ENCODE measurements at places on chromosomes 6 and 20.
A peak's percentile ranks its signal among the peaks of the same experiment; 100 is the strongest.

DNA sequence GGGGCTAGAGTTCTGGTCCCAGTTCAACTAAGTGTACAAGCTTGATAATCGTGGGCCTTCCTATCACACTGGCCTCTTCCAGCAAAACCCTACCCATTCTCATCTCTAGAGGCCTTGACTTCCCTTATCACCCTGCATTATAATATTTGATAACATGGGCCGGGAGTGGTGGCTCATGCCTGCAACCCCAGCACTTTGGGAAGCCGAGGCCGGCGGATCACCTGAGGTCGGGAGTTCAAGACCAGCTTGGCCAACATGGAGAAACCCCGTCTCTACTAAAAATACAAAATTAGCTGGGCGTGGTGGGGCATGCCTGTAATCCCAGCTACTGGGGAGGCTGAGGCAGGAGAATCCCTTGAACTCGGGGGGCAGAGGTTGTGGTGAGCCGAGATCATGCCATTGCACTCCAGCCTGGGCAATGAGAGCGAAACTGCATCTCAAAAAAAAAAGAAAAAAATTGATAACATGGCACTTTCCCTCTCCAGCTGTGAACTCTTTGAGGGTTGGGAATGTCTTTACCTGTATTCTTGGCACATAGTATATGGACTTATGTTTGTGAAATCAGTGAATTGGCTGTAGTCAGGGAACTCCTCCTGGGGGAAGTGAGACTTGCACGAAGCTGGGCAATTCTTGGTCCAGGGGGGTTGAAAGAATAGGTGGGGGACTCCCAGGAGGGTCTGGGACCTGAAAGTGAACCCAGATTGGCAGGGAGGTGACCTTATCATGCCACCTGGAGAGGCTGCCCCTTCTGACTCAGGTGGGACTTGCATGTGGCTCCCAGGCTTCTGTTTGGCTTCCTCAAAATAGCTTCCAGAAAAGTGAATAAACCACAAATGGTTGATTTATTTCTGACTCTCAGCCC, 915 bp upstream of the C6orf47 start:
- DNase-seq: no peak

DNA sequence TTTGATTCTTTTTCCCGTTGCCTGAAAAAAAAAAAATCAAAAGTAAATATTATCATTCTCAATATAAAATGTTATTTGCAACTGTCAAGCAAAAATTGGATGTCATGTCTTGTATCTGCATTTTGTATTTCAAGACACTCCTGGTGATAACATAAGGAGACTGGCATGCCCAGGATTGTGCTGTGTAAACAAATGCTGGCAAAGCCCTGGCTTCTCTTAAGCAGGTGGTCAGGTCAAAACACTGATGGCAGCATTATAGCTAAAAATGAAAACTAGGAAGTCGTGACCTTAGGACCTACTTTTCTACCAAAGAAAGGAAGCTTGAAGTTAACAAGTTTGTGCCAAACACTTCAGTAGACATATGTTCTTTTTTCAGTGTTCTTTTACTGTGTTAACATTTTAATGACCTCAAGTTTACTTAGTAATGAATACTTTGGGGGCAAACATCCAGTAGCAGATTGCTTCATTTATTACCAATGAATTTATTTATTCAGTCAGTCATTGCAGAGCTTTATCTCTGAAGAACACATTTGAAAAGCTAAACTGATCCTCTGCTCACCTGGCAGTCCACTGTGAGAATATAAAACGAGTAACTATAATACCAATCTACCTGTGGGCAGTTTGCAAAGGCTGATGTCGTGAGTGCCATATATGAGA, 243.1 kb upstream of the FLRT3 start:
- no peak for DNase-seq

- DNase-seq: no peak
These were observed 16.3 kb downstream of the HEBP2 start for GRCh38 chr6:138420356-138420755.

GRCh38 chr6:134590449-134590848, 272.5 kb upstream of the SGK1 start:
- DNase-seq: peak; percentile 62

DNA sequence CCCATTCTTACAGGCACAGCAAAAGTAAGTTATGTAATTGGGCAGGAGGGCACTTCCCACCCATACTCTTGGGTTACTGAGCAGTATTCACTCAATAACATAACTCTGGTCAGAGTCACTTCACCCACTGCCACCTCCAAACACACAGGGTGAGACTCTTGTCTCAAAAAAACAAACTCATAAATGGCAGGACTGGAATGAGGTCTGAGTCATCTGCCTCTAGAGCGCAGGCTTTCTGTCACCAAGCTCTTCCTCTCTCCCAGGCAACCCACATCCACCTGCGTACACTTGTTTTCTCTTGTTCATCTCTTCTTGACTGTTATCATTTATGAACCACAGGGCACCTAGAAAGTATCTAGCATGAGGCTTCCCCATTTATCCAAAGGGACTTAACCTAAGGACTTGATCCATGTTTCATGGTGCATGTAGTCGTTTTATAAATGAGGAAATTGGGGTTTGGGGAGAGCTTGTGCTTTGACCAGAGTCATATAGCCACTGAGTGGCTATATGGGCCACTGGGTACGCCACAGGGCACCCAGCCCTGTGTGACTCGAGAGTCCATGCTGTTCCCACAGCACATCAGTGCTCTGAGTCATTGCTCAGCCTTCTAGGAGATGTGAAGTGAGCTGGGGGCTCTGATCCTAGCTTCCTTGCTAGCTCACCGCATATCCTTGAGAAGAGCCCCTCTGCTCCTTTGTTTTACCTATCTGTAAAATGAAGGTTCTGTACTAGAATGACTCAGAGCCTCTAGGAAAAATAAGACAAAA, 22.4 kb downstream of the C20orf173 start:
- no peak for DNase-seq

- peak; percentile 64 for DNase-seq
These were observed 70.3 kb downstream of the FAM83B start for GRCh38 chr6:54916858-54917257.

- no peak for DNase-seq
These were observed 28.9 kb upstream of the CCR6 start for GRCh38 chr6:167093922-167094432.

- peak; percentile 4 for DNase-seq
These were observed 743 bp downstream of the CMTR1 start for GRCh38 chr6:37433657-37434271.

GRCh38 chr6:135030532-135031178, 24.0 kb downstream of the HBS1L start:
- DNase-seq: peak; percentile 34

GRCh38 chr6:133339543-133340384, 98.6 kb downstream of the EYA4 start:
- no peak for DNase-seq

DNA sequence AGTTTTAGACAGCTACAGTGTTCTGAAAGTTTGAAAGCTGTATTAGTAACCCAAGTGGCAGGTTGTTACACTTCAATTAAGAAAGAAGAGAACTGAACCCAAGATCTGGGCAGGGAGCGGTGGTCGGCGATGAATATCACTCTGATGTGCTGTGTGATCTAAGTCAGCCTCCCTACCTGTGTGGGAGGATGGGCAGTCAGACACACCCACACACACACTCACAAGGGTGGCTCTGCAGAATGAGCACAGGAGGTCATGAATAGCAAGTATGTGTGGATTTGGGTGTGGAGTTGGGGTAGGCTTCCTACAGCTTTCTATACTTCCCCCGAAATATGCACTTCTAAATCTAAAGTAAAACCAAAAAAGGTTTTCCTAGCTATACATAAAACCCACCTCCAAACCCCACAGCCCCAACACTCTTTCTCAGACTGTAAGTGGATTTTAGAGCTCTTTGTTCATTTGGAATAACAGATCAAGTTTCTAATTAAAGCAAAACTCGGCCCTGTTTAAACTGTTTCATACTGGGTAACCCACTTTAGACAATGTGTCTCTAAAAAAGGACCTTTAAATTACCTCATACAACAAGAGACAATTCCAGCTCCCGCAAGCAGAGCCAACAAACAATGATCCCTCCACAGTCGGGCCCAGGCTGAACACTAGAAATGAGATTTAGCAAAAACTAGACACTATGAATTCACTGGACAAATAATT, 19.4 kb downstream of the TNFRSF21 start:
- DNase-seq: no peak

- peak; percentile 49 for DNase-seq
These were observed 98.3 kb downstream of the RAMACL start for GRCh38 chr6:166488076-166488685.

DNA sequence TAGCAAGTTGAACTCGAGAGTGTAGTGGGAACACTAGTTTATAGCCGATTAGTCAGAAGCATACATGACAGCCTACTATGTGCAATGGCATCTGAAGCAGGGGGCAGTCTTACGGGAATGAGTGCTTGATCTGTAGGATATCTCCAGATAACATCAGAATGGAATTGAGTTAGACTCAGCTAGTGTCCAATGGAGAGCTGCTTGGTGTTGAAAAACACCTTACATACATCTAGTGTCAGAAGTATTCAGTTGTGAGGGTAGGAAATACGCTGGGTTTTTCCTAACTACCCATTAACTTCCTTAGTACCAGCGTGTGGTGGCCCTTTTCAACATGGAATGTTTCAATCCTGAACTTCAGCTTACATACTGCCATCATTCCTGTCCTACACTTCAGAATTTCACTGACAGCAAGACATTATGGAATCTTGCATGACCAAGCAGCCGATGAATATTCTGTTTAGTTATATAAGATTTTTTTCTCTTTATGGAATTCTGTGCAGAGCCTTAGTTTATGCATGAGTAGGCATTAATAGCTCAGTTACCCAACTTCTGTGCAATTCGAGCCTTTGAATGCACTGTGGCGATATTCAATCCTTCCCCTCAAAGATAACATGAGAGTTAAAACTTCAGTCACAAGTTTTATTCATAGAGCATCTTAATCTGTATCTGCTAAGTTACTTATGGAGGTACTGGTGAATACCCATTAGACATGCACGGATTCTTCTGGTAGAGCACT, 218.6 kb upstream of the MOCS1 start:
- no peak for DNase-seq

GRCh38 chr6:130366107-130367005, 539 bp downstream of the TMEM200A start:
- peak; percentile 54 for DNase-seq

Data from fibroblast of skin of abdomen (primary cell).